Smooth muscle cell of the brain vasculature (primary cell): ENCODE measurements at places on chromosomes 11 and 22.
A peak's percentile ranks its signal among the peaks of the same experiment; 100 is the strongest.

DNA sequence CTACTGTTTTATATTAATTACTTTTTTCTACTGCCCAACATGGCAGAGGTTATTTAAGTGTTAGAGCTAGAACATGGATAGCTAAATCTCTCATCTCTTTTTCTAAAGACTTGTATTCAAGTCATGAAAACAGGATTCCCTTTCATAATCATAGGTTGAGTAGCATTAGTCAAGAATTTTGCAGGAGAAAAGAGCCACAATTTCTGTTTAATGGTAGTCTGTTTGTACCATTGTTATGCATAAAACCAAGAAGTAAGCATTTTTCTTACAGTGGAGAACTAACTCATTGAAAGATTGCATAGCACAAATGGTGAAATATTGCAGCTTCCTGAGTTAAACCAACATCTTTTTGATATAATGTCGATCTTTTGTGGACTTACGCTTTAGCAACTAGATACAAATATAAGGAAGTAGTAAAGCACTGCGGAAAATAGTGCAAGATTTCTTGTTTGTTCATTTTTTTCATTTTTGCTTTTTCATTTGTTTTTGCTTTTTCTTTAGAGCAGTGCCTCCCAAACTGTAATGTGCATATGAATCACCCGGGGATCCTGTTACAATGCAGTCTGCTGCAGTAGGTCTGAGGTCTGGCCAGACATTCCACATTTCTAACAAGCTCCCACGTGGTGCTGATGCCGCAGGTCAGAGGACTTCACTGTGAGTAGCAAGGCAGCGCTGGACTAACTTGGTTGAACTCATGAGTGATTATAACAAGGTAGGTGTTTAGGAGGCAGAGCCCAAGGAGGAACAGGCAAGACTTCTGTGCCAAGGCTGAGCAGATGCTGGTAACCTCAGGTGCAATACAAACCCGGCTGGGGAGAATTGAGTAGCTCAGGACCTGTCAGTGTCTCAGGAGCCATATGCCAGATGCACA is 4.6 kb downstream of the ETS1 start:
- DNase-seq, result peak; percentile 80

DNA sequence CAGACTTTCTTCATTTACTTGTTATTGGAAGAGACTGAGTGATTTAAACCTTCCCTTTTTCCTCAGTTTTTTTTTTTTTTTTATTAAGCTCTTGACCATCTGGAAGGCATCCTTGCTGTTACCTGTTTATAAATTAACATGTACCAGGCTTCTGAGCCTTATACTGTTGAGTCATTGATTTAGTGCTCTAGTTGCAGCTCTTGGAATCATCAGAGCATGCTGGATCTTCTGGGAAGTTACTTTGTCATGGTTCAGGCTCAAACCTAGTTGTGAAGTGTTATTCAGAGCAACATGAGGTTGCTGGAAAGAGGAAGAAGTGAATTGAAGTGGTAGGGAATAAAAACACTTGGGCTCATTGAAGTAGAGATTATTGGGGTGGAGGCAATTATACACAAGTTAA is 6.3 kb downstream of the ZDHHC5 start:
- no peak for DNase-seq

- no peak for DNase-seq
These were observed 177.2 kb downstream of the CTTN start for GRCh38 chr11:70575396-70576060.

DNA sequence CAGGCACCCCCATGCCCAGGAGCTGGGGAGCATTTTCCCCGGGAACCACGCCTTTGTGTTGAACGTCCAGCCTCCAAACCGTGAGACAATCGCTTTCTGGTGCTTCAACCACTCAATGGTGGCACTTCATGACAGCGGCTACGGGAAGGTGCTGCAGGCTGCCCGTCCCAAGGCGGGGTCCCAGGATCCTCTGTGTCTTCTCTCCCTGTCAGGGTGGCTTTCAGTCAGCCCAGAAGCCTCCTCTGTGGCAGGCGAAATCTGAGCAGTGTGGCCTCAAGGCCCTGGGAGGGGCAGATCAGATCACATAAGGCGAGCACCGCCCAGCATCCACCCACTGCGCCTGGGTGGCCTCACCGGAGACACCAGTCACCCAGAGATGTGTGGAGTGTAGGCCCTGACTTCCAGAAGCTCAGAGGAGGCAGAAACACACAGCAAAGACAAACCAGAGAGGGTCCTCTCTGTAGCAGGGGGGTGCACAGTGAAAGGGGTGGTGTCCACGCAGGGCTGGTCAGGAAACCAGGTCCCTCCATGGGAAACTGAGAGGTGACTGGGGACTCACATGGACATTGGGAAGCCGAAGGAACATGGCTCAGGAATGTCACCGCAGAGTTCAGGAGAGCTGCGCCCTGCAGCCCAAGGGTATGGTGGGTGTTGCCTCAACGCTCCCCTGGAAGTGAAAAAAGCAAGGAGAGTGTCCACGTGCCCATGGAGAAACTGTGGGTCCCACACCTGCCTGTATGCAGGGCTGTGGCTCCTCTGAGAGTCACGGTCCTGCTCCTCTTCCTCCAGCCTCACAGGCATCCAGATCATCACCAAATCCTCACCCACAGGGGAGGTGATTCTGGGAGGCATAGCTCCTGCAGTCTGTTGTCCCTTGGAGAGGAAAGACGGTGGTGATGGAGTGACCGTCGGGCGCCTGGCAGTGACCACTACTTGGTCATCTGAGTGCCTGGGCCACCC is 1420.7 kb downstream of the TBC1D22A start:
- no peak for DNase-seq

DNA sequence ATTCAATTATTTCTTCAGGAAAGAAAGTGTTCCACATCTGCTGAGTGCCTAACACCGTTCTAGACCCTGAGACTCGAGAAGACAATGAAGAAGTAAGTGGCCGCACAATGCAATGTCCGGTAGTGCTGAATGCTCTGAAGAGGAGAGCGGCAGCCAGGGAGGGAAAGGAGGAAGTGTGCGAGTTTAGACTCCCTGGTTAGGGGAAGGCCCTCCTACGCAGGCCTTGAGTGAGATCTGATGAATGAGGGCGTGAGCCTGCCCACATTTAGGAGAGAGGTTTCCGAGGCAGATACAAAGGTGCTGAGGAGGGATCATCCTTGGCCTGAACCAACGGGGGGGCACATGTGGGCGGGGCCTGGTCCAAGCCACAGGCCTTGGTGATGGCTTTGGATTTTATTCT is 558.6 kb downstream of the NTM start:
- no peak for DNase-seq

DNA sequence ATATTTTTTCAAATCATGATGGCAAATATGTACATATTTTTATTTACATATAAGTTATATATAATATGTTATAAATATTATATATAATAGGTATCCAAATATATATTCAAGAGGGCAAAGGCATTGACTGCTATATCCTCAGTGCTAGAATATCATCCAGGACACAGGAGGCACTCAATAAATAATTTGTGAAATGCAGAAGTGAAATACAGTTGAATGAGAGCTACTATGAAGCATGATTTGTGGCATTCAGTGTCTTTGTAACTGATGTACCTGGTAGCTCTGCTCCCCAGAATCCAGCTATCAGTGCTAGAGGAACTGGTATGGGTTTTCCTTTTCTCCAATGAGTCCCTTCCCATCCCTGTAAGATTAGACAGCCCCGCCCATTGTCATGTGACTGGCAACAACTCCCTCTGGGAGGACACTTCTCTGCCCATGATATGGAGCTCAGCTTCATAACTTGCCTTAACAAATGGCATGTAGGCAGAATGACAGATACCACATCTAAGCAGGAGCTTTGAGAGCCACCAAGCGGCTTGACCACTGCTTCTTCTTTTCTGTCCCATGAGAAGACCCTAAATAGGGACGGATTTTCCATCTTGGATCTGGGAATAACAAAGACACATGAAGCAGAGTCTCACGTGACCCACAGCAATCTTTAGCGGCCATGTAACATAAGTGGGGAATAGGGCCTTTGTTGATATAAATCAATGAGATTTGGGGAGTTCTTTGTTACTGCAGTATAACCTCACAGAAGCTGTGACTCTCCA is 10.2 kb upstream of the CD82 start:
- DNase-seq, result no peak

DNA sequence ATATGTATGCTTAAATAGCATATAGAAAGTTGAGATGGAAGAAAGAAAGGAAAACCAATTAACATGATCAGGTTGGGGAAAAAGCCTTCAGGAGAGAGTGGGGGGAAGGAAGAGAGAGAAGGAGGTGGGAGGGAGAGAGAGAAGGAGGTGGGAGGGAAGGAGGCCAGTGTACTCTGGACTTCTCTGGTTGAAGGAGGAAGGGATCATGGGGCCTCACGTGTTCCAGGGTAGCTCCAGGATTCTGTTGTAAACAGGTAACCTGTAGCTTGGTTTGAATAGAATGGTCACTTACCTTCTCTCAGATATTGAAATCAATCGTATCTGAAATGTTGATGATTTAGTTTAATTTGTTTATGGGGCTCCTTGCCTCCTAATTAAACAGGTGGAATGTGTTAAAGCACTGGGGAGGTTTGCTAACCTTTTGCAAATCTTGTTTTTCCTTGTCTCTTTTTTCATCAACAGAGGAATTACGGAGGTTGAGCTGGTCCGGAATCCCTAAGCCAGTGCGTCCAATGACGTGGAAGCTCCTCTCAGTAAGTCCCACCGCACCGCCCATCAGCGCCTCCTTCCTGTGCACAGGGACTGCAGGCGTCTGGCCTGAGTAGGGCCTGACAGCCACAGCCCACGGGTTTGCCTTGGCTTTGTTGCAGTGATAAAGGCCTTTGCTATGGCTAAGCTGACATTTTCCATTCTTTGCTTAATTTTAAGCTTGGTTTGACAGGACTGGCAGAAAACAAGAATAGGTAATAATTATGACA is 115.9 kb downstream of the TBC1D22A start:
- no peak for DNase-seq

DNA sequence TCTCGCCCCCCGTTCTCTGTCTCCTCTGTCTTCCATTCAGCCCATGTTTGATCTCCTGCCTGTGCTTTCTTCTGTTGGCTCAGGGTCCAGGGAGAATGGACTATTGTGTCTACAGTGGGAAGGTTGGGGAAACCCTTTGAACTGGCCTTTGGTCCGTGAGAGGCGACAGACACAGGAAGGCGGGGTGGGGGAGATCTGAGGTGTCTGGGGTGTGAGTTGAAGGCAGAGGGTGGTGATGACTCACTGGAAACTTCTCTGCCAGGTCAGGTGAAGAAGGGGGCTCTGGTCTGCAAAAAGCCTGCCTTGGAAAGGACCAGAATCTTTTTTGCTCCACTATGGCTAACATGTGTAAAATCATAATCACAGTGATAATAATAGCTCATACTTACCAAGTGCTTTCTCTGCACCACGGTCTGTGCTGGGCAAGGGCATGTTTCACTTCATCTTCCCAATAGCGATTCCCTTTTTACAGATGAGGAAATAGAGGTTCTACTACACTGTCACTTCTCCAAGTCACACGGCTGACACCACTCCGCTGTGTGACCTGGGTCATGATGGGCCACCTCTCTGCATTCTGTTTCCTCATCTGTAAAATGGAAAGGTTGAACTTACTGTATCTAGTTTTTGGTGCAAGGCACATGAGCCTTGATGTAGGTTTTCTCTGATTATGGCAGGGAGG is 99.8 kb upstream of the ALX4 start:
- no peak for DNase-seq

DNA sequence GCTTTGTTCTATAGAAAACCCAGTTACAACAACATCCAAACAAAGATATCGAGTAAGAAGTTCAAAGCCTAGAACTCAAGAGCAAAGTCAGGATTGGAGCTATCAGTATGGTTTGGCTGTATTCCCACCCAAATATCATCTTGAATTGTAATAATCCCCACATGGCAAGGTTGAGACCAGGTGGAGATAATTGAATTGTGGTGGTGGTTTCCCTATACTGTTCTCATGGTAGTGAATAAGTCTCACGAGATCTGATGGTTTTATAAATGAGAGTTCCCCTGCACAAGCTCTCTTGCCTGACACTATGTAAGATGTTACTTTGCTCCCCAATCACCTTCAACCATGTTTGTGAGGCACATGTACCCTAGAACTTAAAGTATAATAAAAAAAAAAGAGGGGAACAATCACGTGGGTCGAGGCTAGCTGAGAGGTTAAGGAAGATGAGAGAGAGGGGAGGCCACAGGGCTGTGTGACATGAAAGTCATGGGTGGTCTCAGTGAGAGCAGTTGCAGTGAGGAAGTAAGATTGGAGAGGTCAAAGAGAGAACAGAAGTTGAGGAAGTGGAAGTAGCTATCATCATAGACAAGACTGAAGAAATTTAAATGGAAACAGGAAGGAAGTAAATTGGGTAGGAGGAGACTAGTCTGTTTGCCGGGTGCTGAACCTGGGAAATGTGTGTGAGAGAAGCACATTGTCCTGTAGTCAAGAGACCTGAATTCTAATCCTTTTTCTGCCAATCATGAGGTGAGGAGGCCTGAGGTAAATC is 80.1 kb upstream of the CD44 start:
- no peak for DNase-seq

DNA sequence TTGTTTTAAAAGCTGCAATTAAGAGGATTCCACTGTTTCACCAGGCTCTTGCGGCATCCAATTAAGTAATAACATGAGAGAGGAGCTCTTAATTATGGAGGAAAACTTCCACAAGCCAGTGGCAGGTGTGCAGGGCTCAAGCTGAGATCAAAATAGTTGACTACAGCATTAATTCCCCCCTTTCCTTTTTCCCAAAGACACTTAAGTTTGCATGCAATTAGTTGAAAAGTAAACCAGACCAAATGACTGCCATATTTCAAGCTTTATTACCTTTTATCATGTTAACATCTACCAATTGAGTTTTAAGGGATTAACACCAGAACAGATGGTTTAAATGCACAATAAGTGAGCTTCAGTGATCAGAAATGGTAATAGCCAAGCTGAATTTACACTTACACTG is 32.1 kb downstream of the FAM168A start:
- DNase-seq, result no peak

- DNase-seq, result no peak
These were observed 727.4 kb downstream of the DLG2 start for GRCh38 chr11:84899740-84900139.

DNA sequence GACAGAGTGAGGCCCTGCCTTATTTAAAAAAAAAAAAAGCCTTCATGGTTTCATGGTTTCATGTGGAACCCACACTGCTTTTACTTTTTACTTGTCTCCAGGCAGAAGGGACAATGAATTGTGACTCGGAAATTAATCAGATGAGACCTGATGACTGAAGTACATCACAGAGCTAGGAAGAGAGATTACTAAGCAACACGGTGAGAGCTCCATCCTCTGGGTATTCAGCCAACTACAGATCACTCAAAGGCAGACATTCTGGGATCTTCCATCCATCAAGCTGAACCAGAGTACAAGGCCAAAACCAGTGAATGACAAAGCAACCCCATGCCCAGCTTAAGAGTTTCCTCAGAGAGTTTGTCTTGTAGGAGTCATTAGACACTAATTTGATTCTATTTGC is 433.2 kb downstream of the SOX6 start:
- DNase-seq, result no peak

GRCh38 chr11:68031144-68031464 is 623 bp downstream of the NDUFS8 start:
- DNase-seq, result no peak

- no peak for DNase-seq
These were observed 2.7 kb downstream of the CHRM4 start for GRCh38 chr11:46388619-46389449.

- DNase-seq, result no peak
These were observed 13.1 kb downstream of the FXYD6 start for GRCh38 chr11:117863383-117863782.
